T-helper 17 cell (primary cell): ENCODE measurements at places on chromosomes 5 and 9. TPM values are rescaled to one million over a fixed set of nuclear protein-coding genes. Genes with fewer than 3 reads are reported as not detected.

The OLFML2A gene
- not detected for total RNA-seq

The CHSY3 gene
- total RNA-seq: not detected

The FAXDC2 gene
- 36.8 TPM for total RNA-seq

The KDM3B gene
- total RNA-seq: 74.5 TPM

The HTR1A gene
- not detected for total RNA-seq

The TXNDC8 gene
- not detected for total RNA-seq

The MOB3B gene
- 0.42 TPM for total RNA-seq

The DCTN4 gene
- total RNA-seq: 73.5 TPM

The PCDHB4 gene
- total RNA-seq: not detected

The ADAMTS13 gene
- 1.1 TPM for total RNA-seq

The LECT2 gene
- total RNA-seq: not detected

The C9 gene
- total RNA-seq: not detected

- DNase-seq: no peak
These were observed 12.4 kb downstream of the CCDC187 start for GRCh38 chr9:136291306-136292025.

DNA sequence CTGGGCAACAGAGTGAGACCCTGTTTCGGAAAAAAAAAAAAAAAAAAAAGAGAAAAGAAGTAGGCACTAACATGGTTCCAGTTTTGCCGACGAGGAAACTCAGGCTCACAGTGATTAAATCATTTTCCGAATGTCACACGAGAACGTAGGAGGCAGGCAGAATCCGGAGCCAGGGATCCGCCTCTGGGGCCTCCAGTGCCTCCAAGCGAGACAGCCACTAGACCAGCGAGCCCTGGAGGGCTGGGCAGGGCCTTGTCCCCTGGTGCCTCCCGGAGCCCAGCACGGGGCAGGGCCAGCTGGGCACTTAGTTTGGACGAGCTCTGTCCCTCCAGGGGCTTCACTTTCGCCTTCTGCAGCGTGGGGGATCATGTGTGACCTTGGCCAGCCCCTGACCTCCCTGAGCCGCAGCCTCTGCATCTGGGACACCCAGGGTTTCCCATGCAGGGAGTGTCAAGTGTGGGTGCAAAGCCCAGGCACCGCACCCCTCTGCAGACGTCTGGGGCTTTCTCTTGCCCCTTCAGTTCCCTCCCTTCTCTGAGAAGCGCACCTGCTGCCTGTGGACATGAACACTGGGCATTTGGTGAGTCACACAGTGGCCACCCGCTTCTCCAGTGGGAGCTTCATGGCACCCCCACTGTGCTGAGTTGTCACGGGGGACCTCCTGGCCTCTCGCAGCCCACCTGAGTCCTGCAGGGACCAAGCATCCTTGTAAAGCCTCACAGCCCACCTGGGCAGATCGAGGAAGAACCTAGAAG lies 80.3 kb downstream of the RXRA start:
- DNase-seq: no peak

DNA sequence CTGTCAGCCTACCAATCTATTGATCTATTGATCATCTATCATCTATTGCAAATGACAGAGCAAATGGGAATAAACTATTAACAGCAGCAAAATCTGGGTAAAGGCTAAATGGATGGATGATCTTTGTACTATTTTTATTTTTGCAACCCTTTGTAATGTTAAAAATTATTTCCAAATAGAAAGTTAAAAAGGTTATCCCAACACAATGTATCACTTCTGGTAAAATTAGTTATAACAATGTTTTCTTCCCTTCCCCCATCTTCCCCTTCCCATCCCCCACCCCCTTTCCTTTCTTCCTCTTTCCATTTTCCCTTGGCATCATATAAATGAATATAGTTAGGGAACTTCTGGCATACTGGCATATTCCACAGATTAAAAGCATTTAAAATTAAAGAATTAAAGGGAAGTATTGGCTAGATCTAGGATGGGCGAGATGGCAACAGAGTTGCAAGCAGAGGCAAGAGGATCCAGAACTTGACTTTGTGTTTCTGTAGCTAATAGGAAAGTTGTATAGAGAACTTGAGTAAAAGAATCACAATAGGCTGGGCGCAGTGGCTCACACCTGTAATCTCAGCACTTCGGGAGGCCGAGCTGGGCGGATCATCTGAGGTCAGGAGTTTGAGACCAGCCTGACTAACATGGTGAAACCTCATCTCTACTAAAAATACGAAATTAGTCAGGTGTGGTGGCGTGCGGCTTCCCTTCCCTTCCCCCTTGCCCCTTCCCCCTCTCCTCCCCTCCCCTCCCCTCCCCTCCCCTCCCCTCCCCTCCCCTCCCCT lies 66.6 kb upstream of the TAF11L2 start:
- no peak for DNase-seq

DNA sequence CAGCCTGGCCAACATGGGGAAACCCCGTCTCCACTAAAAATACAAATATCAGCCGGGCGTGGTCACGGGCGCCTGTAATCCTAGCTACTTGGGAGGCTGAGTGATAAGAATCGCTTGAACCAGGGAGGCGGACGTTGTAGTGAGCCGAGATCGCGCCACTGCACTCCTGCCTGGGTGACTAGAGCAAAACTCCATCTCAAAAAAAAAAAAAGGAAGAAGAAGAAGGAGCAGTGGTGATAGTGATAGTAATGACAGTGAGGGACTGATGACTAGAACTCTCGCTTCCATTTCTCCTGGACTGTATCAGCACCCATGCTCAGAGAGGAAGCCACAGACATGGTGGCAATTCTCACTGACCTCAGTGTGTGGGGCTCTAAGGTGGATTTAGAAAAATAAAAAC lies 52.6 kb upstream of the CLINT1 start:
- DNase-seq: no peak

GRCh38 chr5:73437101-73437776 lies 11.3 kb downstream of the FOXD1 start:
- DNase-seq: no peak

- DNase-seq: no peak
These were observed 730 bp downstream of the ZMYND19 start for GRCh38 chr9:137589441-137590122.

- DNase-seq: no peak
These were observed 167.6 kb upstream of the WWC1 start for GRCh38 chr5:168123631-168124528.

DNA sequence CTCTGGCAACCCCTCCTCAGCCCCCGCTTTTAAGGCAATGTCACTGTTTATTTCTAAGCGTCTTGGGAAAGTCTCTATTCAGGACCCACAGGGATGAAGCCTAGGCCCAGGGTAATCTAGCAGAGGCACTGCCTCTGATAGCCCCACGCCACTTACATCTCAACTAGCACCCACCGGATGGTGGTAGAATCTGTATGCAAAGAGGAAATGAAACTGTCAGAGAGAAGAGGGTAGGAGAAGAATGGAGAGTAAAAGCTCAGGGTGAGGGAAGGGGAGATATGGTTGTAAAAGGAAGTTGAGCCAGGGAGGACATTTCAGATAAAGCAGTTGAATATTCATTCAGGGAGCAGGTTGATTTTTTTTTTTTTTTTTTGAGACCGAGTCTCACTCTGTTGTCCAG lies 3.0 kb downstream of the FRRS1L start:
- DNase-seq: no peak

DNA sequence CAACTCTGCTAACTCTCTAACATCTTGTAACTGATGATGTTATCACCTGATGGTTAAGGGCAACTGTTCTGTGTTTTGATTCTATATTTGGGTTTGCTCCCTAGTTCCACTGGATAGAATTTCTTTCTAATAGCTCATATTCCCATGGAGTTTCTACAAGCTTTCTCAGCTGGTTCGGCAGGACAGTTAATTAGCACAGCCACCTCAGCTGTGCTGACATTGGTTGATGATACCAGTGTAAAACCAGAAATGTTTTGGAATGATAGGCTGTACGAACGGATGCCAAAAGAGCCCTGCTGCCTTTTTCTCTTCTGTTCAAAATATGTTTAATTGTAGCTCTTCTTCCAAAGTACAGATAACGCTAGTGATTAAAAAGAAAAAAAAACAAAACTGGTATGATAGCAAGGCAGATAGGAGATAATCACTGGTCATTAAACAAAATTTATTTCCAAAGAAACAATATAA lies 440.5 kb upstream of the ZNF608 start:
- DNase-seq: no peak

DNA sequence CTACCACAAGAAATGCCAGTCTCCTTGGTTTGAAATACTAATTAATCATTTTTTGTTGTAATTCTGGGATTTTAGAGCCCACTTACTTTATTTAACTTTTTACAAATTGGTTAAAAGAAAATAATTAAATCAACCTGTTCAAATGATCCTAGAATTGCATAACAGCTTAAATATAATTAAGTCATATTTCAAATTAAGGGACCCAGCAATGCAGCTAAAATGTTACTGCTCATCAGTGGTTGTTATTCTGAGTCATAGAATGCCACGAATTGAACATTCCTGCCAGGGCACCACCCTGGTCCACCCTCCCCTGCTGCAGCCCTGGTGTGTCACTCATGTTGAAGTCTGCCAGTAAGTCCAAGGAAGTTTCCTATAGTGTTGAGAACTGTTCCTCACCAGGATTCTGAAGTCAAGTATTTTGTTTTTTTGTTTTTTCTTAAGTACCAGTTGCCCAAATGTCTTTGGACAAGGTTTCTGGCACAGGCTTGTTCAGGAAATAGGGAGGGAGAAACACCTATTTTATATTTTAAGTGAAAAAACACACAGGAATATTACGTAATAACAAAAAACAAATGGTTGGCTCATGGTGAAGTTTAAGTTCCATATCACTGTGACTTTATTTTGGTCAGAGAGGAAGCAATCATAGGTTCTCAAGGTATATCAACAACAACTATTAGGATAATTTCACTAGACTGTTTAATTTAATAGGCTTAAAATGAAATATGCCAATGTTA lies 4.3 kb upstream of the ITGA1 start:
- no peak for DNase-seq

- no peak for DNase-seq
These were observed 291.8 kb upstream of the DAB2 start for GRCh38 chr5:39716532-39717028.

GRCh38 chr9:93132287-93132927 lies 1.6 kb downstream of the NINJ1 start:
- DNase-seq: no peak
